ENCODE measurements at places on chromosomes 13 and 19.

DNA sequence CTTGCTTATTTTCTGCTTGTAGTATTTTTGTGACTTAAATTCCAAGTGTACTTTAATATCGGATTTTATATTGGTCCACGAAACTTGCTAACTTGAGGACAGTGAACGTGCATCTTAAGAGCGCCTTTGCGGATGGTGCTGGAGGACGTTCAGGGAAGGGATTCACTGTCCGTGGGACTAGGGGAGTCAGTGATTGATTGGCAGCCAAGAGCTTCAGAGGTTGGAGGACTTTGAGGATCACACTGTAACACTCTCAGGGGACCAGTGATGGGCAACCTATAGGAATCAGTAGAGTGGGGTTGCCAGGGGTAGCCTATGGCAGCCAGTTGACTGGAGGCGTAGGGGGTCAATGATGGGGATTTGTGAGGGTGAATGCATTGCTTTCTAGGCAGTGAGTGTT, 516 bp downstream of the ZNF175 start:
- no peak for DNase-seq

GRCh38 chr13:23928985-23929384, 31.7 kb upstream of the C1QTNF9B start:
- DNase-seq, result no peak

- DNase-seq, result no peak
These were observed 10.6 kb upstream of the FFAR2 start for GRCh38 chr19:35437406-35437951.

DNA sequence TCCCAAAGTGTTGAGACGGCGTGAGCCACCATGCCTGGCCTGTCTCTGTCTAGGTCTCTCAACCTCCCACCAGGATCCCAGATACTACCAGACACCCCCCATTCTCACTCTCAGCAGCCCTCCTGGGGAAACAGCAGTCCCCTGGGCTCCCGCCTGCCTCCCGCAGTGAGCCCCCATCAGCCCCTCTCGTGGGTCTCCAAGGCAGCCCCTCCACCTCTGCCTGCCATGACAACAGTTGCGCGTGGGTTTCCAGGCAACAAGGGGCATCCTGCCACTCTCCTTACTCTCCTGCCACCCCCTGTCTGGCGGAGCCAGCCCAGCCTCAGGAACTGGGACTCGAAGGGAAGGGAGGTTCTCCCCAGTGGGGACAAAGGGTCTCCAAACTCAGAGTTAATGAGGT, 5.2 kb downstream of the LRRC4B start:
- no peak for DNase-seq

GRCh38 chr13:23870356-23871140, 18.7 kb downstream of the MIPEP start:
- DNase-seq, result no peak

GRCh38 chr13:75430436-75431209, 51.3 kb downstream of the TBC1D4 start:
- DNase-seq, result no peak

- DNase-seq, result no peak
These were observed 71.2 kb downstream of the GNG7 start for GRCh38 chr19:2631213-2631821.

All from right hindlimb (tissue), 1 donor.